ENCODE measurements at places on chromosomes 5 and 9.

GRCh38 chr9:78685471-78685870 is 388.5 kb downstream of the PSAT1 start:
- peak; percentile 72 for DNase-seq

GRCh38 chr9:131982671-131983239 is 96.9 kb downstream of the MED27 start:
- DNase-seq = peak; percentile 68

GRCh38 chr5:173315495-173316338 is 12.5 kb downstream of the STC2 start:
- DNase-seq = peak; percentile 84

DNA sequence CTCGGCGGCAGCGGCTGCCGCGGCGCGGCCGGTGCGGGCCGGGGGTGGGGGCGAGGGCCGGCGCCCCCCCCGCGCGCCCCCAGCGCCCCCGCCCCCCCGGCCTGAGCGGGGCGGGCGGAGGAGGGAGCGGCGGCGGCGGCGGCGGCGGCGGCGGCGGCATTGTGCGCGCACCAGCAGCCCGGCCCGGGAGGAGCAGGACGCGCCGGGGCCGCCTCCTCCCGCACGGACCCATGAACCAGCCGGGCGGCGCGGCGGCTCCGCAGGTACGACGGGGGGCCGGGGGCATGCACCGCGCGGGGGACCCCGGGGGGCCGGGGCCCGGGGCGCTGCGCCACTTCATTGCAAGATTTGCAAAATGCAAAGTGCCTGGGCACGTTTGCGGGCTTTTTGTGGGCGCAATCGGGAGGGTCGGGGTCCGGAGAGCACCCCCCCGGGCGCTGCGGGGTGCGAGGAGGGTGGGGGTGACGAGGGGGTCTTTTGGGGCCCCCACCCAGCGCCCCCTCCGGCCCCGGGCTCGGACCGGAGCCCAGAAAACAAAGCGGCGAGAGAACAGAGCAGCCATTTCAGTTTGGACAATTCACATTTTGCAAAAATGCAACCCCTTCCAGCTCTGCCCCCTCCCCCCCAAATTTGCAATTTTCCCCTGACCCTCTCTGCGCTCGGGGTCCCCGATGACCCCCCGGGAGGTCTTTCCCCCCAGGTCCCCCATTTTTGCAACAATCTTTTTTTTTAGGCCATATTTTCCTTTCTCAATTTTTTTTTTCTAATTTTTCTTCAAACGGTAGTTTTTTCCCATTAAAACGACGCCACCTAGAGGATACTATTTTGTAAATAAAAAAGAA is at the start of gene ZNF618:
Gene ZNF618 (plus strand): TSS at position 159 of the 842 bp plus-strand sequence. CDS start 72 bp downstream, at position 231.
- peak; percentile 63 for DNase-seq

GRCh38 chr5:38922199-38922598 is 76.4 kb downstream of the OSMR start:
- peak; percentile 68 for DNase-seq

- no peak for DNase-seq
Observed at GRCh38 chr5:40594811-40595210, 84.9 kb upstream of the PTGER4 start.

Measured in astrocyte of the hippocampus (primary cell).